ENCODE measurements at places on chromosomes 4 and X.
A peak's percentile ranks its signal among the peaks of the same experiment; 100 is the strongest.

DNA sequence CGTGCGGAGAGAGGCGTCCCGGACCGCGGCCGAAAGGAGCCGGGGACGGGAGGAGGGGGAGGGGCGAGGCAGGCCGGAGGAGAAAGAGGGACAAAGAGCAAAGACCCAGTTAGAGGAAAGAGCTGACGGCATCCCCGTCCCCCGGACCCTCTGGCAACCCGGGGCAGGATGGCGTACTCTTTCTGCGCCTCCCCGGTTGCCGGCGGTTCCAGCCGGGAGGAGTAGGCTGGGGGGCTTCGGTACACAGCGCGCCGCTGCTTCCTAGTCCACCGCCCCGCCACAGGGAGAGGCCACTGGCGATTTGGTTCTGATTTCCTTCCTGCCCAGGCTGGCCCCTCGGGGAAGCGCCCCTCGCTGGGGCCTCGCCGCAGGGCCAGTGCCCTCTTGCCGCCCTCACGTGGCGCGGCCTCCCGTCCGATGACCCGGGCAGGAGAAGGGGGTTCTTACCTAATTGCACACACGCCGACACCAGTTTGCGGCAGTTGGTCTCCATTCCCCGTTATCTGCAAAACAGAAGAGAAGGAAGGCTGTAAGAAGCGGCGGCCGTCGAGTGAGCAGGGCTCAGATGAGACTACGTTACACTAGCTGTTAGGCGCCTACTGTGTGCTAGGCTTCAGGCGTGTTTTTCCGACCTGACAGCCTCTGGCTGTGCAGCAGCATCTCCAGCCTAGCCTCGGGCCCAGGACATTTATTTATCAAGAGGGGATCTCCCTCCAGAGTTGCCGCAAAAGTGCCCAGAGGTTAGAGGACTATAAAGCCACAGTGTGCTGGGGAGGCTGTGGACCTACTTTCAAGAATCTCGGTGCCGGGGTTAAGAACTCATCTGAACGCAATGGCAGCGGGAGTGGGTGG, 9.9 kb upstream of the PITX2 start:
- no peak for DNase-seq

DNA sequence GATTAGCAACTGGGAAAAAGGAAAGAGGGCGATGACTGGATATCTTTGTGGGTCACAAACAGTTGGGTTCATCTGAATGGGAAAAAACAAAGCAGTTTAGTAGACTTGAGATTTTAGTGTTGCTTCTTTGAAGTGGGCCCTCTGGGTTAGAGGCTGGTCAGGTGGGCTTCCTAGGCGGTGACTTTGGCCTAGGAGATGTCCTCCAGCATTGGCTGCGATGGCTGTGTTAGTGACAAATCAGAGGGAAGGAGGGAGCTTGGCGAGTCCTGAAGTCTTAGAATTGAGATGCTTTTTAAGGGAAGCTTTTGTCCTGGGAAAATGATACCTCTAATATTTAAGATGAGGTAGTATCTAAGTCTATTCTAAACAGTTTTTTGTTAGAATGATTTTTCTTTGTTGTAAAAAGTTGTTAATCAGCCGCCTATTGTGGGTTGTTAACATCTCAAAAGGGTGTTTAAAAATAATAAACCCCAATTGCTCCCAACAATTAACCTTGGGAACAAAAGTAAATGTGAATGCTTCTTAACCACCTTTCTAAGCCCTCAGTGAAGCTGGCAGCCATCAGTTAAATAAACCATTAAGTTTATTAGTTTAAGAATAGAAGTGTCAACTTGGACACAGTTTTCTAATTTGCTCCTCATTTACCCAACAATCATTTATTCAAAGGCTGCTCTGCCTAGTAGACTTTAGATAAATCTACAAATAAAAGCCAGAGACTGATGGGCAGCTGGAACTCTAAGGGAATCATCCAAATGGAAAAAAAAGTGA, 31.7 kb downstream of the DLG3 start:
- DNase-seq = no peak

- DNase-seq = no peak
Observed at GRCh38 chr4:15327311-15328298, 100.2 kb upstream of the C1QTNF7 start.

- no peak for DNase-seq
Observed at GRCh38 chrX:13404364-13404763, 84.5 kb upstream of the ATXN3L start.

- DNase-seq = no peak
Observed at GRCh38 chr4:16844816-16845586, 53.4 kb downstream of the LDB2 start.

DNA sequence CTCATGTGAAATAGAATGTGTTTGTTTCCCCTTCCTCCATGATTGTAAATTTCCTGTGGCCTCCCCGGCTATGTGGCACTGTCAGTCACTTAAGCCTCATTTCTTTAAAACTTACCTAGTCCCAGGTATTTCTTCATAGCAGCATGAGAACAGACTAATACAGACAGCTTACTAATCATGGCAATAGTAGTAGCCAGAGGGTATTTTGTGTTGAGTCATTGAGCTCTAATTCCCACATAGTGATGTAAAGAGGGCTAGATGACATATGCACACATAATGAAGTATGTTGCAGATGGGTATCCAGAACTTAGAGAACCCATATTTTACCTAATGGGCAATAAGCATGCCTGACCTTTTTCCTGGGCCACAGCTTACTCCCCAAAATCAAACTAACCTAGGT, 1197.2 kb downstream of the PCDH7 start:
- DNase-seq = no peak

DNA sequence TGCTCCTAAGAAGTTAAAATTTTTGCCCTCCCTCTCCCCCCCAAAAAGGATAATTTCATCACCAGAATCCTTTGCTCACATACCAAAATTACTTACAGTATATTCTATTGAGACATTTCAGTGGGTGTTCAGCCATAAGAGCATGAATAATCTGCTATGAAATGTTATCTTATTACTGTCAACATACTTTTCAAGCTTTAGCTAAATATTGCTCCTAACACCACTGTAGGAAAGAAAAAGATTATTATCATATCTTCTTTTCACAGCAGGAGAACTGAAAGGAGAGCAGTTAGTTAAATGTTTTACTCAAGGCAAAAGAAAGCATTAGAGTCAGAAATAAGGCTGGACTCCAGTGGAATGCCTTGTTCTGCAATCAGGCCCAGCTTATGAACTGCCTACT, 231.0 kb upstream of the GYPA start:
- DNase-seq = no peak

- no peak for DNase-seq
Observed at GRCh38 chrX:132576939-132577338, 88.1 kb upstream of the MBNL3 start.

DNA sequence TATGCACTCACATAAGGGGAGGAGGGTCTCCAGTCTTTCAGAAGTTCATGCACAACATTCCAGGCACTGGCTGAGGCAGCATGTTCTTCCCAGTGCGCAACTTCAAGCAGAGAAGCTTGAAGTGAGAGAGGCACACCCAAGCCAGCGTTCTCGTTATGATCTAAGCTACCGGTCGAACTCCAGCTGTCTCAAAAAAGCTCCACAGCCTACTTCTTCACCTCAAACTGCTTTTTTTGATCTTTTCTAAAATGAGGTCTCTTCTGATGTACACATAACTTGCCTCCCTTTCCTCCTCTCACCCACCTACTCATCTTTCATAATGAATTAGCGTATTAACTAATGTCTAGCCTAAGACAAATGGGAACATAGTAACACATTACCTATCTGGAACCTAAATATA, 25.3 kb downstream of the GPC4 start:
- DNase-seq = no peak

DNA sequence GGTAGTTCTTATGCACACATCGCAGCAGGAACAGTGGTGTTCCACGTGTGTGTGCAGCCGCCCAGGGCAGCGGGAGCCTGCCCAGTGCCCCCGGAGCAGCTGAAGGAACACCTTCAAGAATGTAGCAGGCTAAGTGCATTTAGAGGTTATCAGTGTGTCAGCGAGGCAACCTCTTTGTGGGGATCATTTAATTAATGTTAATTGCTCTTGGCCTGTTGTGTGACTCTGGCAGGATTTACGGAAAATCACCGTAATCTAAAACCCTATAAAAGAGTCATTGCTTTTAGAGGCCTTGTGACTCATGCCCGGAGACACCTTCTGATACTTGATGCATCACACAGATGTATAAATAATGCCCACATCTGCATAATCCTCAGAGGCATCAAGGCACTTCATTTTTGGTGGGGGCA, 47.3 kb upstream of the GATB start:
- DNase-seq = no peak

- DNase-seq = no peak
Observed at GRCh38 chr4:108926781-108927180, 163.9 kb upstream of the ETNPPL start.

DNA sequence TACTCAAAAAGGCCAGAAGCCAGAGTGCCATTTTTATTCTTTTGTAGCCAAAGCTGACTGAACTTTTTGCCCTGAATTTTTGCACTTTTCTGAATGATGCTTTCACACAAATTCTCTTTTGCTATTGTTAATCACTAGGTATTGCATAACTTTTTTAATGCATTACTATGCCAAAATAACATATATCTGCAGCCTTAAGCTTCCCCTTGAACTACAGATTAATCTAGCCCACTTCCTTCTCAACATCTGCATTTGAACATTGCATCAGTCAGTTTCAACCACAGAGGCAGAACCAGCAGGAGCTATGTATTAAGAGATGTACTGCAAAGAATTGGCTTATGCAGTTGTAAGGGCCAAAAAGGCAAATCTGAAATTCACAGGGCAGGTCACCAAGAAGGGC, 197.6 kb upstream of the GYPA start:
- no peak for DNase-seq

GRCh38 chr4:74490736-74491135, 45.8 kb downstream of the AREG start:
- DNase-seq = no peak

GRCh38 chr4:118843237-118843636, 7.3 kb upstream of the SEC24D start:
- DNase-seq = no peak

- DNase-seq = no peak
Observed at GRCh38 chr4:184433258-184433892, 41.0 kb downstream of the IRF2 start.

- DNase-seq = no peak
Observed at GRCh38 chrX:9370893-9371292, 94.0 kb upstream of the TBL1X start.

- no peak for DNase-seq
Observed at GRCh38 chr4:142815834-142816233, 30.3 kb downstream of the INPP4B start.

GRCh38 chrX:51484616-51485015, 11.8 kb downstream of the NUDT11 start:
- no peak for DNase-seq

DNA sequence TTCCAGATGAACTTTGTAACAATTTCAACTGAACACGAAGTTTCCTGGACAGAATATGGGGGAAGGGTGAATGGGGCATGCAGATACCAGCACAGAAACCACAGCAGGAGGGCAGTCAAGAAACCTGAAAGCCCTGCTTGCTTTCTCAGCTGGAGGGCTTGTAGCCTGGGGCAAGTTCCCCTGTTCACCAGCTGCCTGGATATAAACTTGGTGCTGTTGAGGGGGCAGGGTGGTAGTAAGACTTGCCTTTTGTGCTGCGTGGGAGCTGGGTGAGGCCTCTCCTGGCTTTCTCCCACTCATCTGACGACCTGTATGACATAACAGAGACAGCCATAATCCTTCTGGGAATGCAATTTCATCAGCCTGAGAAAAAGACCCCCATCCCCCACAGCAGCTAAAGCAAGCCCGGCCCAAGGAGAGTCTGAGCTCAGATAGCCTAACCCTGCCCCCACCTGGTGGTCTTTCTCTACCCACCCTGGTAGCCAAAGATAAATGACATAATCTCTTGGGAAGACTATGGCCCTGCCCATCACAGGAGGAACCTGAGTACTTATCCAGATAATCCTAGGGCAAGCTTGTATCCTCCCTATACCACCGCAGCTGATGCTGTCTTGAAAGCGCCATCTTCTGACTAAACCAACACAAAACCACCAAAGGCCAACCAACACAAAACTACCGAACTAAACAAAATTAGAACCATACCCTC, 234.3 kb downstream of the LAS1L start:
- no peak for DNase-seq

GRCh38 chr4:16212138-16212782, 14.0 kb downstream of the TAPT1 start:
- no peak for DNase-seq

- no peak for DNase-seq
Observed at GRCh38 chr4:25457053-25457715, 80.1 kb downstream of the ANAPC4 start.

DNA sequence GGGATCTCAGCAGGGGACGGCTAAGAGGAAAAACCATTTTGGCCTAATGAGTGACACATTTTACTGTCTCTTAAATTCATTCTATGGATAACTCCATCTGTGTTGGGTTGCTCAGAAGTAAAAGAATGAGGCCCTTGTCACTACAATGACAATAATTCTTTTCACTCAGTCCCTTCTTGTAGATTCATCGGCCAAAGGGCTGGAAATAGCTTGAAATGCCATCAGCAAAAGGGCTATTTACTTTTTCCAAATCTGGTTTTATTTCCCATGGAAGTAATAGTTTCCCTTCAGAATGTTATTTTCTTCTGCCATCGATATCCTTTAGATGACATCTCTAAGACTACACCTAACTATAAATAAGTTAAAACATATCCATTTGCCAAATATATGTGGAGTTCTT, 7.4 kb downstream of the MEPE start:
- DNase-seq = peak; percentile 80

DNA sequence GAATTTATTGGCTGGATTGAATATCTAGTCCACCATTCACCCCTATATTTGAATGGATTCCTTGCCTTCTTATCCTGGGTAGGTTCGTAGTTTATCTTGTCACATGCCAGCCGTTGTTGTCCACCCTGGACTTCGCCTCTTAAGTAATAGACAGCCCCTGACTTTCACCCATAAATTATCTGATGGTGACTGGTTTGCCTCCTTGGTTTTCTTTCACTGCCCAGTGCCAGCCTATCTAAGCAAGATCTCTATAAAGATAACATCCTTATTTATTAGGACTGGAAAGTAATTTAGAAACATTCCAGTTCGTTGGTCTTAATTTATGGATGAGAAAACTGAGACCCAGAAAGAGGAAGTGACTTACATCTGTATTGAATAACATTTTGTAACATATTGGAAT, 410.3 kb downstream of the RPA4 start:
- DNase-seq = no peak

GRCh38 chrX:103423955-103424638, 47.8 kb downstream of the BEX3 start:
- DNase-seq = no peak

DNA sequence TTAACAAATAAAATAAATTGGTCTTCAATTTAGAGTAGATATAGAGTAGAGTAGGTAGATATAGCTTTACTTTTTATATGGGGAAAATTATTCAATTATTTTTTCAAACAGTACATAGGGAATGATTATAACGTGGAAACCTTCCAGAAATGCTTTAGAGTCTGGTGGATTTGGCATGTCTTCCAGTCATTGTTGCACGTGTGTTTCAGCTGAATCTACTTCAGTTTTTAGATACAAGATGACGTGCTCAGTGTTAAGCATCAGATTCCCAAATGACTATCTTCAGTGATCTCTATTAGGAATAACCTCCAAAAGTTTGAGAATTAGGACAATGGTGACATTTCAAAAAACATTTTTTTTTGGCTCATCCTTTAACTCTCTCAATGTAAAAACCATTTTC, 616.9 kb downstream of the ANKRD50 start:
- DNase-seq = no peak
